ENCODE measurements at places on chromosomes 6 and 20.

GRCh38 chr20:37990571-37991151 lies 42.6 kb downstream of the TTI1 start:
- DNase-seq = peak; percentile 86

- DNase-seq = no peak
These were observed 124.3 kb upstream of the MLIP start for GRCh38 chr6:53986721-53987521.

GRCh38 chr20:13552061-13552460 lies 86.7 kb downstream of the TASP1 start:
- DNase-seq = peak; percentile 57

GRCh38 chr6:83927470-83927869 lies 68.0 kb downstream of the CYB5R4 start:
- DNase-seq = no peak

DNA sequence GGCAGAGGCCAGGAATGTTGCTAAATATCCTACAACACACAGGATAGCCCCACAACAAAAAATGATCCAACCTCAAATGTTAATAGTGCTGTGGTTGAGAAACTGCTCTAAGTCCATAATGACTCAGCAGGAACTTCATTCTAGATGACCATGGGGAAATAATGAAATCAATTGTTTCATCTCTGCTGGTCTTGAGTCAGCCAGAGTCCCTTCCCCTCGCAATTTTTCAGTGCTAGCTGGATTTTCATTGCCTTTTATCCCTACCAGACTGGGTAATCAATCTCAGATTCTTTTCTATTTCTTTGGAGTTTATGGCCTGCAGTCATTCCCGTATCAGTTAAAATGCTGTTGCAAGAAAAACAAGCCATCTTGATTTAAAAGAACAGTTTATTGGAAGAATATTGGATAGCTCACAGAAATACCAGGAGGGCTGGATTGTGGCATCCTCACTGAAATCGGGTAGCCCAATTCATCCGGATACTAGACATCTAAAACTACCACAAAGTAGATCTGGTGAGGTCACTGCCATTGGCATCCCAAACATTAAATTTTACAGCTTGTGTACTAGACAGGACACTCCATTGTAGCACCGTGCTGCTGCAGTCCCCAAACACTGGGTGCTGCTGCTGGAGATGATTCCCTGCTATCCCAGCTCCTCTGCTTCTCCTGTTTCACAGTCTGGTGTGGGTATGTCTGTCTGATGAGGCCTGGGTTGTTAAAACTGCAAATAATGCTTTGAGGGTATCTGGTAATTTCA lies 30.3 kb upstream of the POPDC3 start:
- peak; percentile 95 for DNase-seq

DNA sequence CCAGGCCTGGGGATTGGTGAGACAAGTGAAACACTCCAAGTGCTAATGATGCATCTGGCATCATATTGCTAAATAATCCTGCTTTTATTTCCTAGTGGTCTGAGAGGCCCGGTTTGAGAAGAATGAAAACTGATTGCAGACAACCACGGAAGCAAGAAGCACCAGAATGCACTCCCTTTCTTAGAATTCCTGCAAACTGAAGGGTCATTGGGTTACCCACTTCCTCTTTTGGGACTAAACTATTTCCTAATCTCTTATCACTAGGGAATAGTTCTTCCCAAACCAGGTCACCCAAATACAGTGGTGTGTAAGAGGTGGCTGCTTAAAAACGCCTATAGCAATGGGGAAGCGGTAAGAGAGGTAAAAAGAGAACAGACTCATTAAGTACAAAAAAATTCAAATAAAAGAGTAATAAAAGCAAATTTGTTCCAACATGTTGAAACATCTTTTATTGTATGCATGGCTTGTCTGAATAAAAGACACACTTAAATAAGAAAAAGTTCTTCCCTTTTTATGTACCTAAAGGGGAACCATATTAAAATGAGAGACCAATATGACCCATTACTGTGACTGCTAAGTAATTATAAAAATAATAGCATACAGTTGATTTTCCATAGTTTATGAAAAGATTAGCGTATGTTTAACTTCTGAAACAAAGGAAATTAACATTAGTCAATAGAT lies 125.8 kb downstream of the MYB start:
- no peak for DNase-seq

GRCh38 chr6:16227605-16228004 lies 10.8 kb upstream of the GMPR start:
- peak; percentile 38 for DNase-seq

DNA sequence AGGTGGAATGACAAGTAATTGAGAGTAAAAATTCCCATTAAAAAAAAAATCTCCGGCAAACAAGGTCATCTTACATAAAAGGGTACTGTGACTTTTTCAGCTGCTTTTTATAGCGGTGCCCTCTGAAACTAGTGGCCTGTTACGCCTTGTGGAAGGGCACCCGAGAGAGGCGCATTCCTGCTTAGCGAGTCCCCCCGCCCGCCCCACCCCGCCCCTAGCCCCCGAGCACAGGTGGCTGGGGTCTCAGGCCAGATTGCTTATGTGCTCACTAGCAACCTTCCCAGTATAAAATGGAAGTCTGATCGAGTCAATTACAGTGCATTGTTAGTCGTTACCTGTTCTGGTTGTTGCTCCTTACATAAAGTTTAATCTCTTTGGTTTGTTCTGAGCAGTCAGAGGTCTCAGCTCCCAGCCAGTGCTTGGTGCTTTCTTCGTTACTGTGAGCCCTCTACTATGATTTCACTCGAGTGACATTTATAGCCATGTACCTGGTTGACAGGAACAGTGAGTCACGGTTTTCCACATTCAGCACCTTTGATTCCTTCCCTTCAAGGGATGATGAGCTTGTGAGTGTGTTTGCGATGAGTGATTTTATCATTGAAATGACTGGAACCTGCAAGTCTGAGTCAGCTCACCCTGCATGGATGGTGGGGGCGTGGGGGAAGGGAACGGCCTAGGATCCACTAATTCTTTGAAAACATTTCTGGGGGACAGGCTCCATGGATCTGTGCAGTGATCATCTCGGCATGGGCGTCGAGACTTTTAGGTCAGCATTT lies 47.6 kb downstream of the ZDHHC14 start:
- DNase-seq = peak; percentile 94

DNA sequence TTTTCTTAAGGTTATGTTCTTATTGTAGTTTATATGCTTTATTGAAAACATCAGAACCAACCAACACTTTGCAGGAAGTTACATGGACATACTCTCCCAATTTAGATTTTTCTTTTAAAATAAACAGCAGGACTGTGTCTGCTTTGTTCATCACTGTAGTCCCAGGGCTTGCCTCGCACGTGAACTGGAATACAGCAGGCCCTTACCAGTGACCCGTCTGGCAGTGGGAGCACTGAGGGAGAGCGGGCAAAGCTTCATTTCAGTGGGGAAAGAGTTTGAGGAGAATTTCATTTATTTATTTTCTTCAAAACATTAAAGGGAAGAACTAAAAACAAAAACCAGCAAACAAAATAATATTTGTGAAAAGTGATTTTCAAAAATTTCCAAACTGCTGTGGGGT lies 230.8 kb downstream of the PAX1 start:
- DNase-seq = no peak

DNA sequence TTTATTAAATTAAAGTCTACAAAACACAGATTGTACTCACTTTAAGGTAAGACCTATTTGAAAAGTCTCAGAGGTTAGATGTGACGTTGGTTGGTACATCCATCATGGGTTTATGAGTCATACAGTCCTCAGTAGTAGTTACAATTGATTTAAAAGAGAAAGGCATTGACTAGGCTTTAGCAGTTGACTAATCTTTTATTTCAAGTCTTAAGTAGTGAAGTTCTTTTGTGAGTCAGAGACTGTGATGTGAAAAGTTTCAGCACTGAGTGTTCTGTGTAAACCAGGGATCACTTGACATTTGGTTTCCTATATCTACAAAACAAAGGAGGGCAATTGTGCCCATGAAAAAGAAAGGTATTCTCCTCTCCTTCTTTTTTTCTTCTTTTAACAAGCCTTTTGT lies 221.3 kb downstream of the GRIK2 start:
- DNase-seq = peak; percentile 99

DNA sequence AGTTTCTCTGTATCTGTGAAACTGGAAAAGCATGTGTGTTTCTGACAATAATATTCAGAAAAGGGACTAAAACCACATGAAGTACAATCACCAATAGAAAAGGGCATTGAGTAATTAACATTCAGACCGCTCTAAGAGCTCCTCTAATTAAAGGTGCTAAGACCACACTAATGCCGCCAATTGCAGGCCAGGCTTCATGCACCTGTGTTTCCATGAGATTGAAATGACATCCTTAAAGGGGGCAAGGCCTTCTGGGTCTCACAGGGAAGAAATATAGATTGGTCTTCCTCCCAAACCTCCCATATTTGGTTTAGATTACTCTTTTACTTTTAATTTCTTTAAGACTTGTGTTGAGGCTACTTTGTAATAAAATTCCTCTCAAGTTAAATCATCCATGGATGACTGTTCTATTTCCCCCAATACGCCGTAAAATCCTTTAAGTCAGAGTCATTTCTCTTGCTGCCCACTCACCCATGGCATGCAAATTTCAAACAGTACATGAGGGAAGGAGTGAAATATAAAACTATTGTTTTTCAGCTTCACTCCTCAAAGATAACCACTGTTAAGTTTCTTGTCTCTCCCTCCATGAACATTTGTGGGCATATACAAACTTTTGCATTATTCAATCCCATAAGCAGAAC lies 110.6 kb downstream of the UBE3D start:
- DNase-seq = peak; percentile 93

DNA sequence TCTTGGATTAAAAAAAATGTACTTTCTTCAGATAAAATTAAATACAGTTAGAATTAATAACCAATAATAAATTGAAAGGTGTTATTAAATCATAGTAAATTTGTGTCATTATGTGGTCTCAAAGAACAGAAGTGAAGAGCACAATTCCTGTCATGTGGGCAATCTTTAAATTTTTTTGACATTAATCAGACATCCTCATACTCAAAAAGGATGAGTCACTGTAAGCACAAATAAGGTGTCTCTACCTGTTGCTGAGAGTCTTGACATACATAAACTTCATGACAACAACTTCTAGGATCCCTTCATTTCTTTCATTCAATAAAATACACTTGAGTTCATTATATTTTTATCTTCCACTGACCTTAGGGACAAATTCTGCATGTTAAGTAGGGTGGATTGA lies 76.1 kb downstream of the SLC22A3 start:
- DNase-seq = peak; percentile 36

DNA sequence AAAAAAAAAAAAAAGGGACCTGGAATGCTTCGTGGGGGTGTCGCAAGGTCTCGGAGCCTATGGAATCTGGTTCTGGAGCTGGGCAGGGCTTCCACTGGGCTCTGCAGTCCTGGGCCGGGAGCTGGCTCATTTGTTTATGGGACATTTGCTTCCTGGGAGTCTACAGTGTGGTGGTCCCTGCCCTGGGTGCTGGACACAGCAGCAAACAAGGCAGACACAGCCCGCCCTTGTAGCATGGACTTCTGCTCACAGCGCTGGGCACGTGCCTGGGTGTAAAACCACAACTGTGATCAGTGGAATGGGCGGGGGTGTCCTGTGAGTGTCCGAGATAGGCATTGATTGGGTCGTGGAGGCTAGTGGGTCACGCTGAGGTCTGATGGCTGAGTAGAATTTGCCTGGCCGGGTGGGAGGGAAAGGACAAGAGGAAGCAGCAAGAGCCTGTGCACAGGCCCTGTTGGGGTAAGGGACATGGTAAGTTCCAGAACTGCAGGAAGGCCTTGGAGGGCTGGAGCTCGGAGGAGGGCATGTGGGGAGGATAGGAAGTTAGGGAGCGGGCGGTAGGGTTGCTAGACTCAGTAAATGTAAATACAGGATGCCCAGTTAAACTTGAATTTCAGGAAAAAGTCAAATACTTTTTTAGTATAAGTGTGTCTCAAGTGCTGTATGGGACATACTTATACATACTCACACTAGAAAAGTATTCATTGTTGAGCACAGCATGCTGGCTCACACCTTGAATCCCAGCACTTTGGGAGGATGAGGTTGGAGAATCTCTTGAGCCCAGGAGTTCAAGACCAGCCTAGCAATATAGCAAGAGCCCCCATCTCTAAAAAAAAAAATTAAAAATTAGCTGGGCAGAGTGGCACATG lies 61.3 kb upstream of the PMEPA1 start:
- no peak for DNase-seq

DNA sequence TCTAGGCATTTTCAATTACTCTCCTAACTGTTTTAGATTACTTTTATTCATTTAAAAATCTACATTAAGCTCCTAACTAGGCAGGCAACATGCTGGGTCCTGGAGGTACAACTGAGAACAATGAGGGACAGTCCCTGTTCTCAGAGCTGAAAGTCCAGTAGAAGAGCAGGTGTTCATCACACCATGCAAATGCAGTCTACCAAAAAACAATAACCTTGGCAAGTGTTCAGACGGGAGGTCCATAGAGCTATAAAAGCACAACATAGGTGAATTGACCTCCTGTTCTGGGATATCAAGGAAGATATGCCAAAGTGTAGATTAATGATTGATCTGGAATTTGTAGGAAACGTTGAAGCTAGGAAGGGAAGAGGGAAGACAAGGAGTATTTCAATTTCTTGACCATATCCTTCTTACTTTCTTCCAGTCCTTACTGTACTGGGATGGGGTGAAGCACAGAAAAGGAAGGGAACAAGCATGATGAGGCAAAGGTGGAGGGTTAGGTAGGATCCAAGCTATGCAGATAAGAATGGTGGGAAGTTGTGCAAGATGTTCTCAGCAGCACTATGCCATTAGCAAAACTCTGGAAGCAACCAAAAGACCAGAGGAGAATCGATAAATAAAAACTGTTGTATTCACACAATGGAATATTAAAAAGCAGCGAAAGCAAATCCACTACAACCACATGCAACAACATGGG lies 485.7 kb upstream of the JARID2 start:
- DNase-seq = no peak

DNA sequence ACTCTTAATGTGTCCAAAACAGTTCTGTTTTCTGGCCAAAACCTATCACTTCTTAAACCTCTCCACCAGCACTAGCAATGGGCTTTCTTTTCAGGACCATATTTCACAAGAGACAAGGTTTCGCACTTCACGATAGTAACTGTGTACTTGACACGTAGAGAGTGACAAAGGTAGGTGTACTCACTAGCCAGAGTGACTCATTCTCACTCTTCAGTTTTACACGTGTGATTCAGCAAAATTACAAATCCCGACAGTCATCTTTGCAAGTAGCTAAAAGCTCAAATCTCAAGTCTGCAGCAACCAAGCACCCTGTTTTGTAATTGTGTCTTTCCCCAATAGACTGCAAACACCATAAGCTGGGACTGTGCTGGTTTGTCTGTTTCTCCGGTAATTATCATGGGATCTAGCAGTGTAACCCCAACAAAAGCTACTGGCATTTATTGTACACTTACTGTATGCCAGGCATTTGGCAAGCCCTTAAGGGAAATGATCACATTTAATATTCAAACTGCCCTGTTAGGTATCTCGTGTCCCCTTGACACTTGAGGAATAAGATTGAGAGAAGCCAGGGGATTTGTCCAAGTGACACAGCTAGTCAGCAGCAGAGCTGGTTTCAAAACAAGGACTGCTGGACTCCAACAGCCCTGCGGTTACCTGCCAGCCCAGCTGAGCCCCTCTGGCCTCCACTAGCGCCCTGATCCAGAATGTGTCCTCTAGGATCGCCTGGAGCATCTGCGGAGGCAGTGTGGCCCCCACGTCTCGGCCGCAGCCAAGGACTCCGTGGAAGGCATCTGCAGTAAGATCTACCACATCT lies 9.9 kb downstream of the PCIF1 start:
- DNase-seq = peak; percentile 66

GRCh38 chr20:8170921-8171320 lies 38.9 kb downstream of the PLCB1 start:
- no peak for DNase-seq
